ENCODE measurements at places on chromosomes 11 and 22.

DNA sequence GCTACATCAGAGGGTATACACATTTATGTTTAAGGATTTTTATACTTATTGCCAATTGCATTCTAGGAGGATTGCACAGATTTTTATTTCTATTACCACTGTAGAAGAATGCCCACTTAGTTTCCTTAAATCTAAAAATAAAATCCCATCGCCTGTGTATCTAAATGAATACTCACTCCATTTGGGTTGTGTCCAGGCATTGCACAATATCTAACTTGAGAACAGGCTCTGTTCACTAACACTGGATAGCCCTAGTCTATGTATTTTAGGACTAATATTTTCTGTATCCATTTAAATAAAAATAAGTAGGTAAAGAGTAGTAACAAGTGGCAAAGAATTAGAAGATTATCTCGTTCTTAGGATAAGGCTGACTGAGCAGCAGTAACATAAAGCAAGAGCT is 4.1 kb downstream of the C11orf52 start:
- no peak for DNase-seq

GRCh38 chr11:66123902-66124301 is 53.8 kb downstream of the PACS1 start:
- DNase-seq: no peak

DNA sequence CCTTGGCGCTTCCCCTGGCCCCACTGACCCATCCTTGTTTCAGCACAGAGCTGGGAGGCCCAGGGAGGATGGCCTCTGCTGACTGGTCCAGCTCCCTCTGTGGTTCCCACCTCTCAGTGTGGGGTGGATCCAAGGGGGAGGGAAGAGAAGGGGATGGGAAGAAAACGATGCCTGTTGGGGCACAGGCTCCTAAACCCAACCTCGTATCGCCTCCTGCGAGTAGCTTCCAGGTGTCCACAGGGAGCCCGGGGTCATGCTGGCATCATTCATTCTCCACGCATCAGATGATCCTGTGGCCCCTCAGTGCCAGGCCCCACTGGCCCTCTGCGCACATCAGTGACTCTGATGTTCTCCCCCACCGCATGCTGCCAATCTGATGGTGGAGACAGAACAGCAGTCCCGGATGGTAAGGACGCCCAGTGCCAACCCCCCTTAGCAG is 5.1 kb downstream of the MYEOV start:
- no peak for DNase-seq

DNA sequence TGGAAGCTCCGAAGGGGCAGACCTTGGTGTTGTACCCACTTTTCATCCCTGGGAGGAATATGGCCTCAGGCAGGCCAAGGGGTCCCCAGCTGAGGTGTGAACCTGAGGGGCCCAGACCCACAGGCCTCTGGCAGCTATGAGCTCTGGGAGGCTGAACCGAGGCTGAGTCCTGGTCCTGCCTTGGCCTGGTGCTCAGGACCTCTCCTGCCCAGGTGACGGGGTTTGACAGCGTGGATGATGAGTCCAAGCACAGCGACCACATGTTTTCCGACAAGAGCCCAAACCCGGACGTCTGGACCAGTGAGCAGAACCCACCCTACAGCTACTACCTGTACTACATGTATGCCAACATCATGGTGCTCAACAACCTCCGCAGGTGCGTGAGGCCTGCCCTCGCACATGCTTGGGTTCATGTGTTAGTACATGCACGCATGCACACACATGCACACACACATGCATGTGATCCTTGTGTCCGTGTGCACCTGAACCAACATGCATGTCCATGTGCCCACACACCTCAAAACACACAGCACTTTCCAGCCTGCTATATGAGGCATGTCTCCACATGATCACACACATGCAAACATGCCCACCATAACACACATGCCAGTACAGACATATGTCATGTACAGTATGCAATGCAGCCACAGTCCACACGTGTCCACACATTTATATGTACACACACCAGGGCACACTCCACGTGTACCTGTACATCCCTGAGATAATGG is 40.9 kb downstream of the RNF141 start:
- no peak for DNase-seq
